ENCODE measurements at places on chromosomes 4 and X.

DNA sequence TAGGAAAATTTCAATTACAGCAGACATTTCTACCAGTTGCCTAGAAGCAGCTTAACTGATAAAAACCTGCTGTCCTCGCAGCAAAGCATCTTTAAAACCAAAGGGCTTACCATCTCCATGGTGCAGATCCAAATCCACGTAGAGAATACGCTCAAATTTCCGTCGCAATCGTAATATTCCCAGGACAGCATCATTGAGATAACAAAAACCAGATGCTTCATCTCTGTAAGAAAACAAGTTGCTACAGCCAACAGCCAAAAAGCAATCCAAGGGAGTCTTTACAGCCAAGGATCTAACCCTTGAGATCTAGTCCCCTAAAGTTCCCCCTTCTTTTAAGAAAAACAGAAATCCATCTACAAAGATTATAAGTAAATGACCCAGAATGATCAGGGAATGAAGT lies 77.6 kb downstream of the HDAC8 start:
- DNase-seq = no peak

GRCh38 chr4:6198768-6199421 lies 1.5 kb downstream of the JAKMIP1 start:
- no peak for DNase-seq

GRCh38 chr4:108060164-108060563 lies 70.5 kb downstream of the HADH start:
- no peak for DNase-seq

GRCh38 chr4:104444685-104445084 lies 50.0 kb downstream of the CXXC4 start:
- no peak for DNase-seq

GRCh38 chr4:71283642-71284257 lies 55.1 kb upstream of the SLC4A4 start:
- DNase-seq = no peak

DNA sequence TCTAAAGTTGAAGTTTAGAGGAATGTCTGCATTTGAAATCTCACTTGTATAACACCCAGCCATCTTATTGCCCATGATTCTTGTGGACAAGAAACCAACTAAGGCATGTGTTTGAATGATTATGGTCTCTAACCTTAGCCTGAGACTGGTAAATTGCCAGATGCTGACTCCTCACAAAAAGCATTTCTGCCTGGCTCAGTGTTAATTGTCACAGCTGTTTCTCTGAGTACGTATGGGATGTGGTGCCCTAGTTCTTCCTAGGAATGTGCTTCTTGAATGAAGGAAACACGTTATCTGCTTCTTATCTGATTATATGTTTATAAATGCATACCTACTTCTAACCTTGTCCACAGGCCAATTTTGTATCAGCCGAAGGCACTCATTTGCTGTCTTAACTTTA lies 63.1 kb upstream of the NDP start:
- DNase-seq = no peak

All from CD4-positive, alpha-beta T cell treated with Interferon gamma for 1 hour (primary cell).